NCI-H2107 (cell line): ENCODE measurements at places on chromosomes 4 and X.

DNA sequence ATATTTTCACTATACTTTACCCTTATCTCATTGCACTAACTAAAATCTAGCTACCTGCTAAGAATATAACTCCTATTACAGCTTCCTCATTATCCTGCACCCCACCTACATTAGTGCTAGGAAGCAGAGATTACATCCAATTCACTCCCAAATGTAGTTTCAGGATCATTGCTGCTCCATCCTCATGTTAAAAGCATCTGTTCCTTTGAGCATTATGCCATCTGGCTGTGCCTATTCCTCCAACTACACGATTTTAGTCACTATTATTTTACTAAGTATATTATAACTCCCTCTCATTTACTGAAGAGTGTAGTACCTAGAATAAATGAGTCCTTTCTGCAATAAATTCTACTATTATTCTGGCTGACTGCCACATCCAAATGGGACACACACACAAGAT, 1586.9 kb downstream of the TECRL start:
- no peak for DNase-seq

- no peak for DNase-seq
Measured at GRCh38 chr4:37769391-37769989, 57.0 kb upstream of the PGM2 start.

- no peak for DNase-seq
Measured at GRCh38 chrX:43166874-43167273, 388.9 kb upstream of the PPP1R2C start.

GRCh38 chrX:30643313-30643821, 9.9 kb upstream of the GK start:
- DNase-seq: no peak

DNA sequence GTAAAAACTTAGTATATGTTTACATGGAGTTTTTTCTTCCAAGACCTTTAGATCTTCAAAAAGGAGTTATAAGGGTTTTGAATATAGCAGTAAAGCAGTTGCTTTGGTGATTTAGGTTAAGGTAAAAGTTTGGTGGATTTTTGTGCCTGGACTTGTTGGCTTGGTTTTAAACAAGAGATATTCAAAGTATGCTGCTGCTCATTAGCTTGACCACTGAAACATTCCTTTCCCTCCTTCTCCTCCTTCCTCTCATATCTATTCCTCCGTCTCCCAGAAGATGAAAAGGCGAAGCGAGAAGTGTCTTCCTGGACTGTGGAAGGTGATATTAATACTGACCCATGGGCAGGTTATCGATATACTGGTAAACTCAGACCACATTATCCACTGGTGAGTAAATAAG, 38.4 kb downstream of the METAP1 start:
- DNase-seq: no peak

GRCh38 chr4:188987011-188987410, 847.8 kb downstream of the TRIML1 start:
- DNase-seq: no peak

- DNase-seq: no peak
Measured at GRCh38 chr4:148874331-148874730, 432.1 kb upstream of the NR3C2 start.

- no peak for DNase-seq
Measured at GRCh38 chr4:151866592-151866918, 105.7 kb upstream of the GATB start.

DNA sequence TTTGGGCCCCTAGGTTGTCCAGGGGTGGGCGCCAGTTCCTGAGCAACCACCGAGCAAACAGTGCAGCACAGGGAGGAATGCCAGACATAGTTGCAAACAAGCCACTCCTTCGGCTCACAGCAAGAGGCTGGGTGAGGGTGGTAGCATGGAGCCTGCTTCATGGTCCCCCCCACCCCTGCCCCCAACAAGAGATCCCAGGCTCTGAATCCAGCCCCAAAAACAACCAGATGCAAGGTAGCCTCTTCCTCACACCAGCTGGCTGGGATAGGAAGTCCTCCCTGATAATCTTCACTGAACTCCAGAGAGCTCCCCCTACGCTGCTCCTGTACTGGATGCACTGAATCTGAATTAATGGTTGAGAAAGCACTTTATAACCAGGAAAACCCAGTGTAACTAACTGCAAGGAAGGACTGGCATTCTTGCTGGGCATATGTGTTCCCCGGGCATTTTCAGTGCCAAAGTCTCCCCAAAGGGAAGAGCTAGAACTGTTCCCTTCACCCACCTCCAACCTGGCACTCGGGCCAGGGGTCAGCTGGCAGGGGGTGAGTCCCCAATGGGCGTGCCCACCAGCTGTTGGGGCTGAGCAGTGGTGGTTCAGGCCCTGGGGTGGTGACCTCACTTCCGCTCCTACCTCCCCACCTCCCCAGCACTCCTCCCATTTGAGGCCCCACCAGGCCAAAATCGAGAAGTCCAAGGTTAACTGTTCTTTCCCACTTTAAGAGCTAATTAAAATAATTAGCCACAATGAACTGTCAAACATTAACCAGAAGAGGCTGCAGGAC, 1.5 kb downstream of the ELF4 start:
- no peak for DNase-seq

GRCh38 chr4:98544141-98544817, 114.1 kb downstream of the TSPAN5 start:
- DNase-seq: no peak

- no peak for DNase-seq
Measured at GRCh38 chr4:20627866-20628265, 72.4 kb upstream of the PACRGL start.

DNA sequence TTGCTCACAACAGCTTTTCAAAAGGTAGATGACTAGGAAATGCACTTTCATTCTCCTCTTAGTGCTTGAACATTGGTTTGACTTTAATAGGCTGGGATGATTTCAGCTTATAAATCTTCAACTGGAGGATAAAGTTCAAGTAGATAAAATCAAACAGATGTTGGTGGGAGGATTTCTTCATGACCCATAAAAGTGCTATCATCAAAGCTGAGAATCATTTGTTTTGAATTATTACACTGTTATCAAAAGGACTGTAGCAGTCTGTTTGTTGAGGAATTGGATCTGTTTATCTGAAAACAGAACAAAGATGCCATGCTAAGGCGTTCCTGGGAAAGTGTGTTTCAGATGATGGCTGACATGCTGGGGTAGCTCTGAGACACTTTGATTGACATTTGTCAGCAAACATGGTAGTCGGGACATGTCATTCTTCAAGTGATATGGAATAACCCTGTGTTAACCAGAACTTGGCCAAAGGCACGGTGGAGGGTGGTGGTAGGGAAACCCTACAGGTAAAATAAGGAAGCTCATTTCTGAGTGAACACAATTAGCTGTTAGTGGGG, 304.0 kb upstream of the PITX2 start:
- DNase-seq: no peak

GRCh38 chr4:30208731-30209435, 511.3 kb upstream of the PCDH7 start:
- DNase-seq: no peak

GRCh38 chrX:50606300-50606950, 135.8 kb upstream of the DGKK start:
- DNase-seq: peak; percentile 5

GRCh38 chrX:31057691-31058090, 14.2 kb downstream of the FTHL17 start:
- DNase-seq: no peak

GRCh38 chr4:120348521-120348920, 281.9 kb upstream of the MAD2L1 start:
- DNase-seq: no peak

DNA sequence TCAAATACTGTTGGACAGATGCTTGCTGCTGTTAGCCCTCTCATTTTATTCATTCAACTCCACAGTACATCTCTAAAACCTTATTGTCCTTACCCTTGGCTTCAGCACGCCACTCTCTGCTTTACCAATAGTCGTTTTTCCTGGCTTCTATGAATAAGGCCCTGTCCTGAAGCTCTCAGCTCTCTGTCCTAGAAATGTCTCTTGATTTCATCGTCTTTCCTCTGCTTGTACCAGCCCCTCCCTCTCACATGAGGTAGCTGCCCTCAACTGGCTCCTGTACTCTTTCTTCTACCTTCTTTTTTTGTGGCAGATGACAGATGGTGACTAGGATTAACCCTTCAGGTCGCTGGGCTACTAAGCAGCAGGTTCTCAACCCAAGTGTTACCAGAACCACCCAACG, 11.4 kb downstream of the ADGRA3 start:
- no peak for DNase-seq

DNA sequence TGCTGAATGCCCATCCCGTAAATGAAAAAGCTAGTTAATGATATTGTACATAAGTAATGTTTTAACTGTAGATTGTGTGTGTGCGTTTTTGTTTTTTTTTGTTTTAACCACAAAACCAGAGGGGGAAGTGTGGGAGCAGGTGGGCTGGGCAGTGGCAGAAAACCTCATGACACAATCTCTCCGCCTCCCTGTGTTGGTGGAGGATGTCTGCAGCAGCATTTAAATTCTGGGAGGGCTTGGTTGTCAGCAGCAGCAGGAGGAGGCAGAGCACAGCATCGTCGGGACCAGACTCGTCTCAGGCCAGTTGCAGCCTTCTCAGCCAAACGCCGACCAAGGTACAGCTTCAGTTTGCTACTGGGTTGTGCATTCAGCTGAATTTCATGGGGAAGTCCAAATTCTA, at the start of gene SPP1:
Gene SPP1, plus strand, starts transcription at position 249 of the 400 bp plus-strand sequence. CDS start 1,182 bp downstream, outside the sequence.
- DNase-seq: no peak

DNA sequence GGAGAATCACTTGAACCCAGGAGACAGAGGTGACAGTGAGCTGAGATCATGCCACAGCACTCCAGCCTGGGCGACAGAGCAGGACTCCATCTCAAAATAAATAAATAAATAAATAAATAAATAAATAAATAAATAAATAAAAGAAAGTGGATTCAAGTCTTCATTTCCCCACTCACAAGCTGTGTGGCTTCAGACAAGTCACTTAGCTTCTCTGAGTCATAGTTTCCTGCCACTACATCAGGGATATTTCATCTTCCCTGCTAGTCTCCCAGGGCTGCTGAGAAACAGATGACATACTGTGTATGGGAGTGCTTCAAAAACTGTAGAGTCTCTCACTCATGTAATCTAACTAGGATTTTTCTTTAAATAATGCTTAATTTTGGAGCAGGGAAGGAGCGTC, 37.2 kb downstream of the TBC1D9 start:
- no peak for DNase-seq

- DNase-seq: no peak
Measured at GRCh38 chrX:32370456-32371205, 840.7 kb downstream of the DMD start.

- no peak for DNase-seq
Measured at GRCh38 chr4:38094419-38094818, 134.2 kb downstream of the PTTG2 start.

DNA sequence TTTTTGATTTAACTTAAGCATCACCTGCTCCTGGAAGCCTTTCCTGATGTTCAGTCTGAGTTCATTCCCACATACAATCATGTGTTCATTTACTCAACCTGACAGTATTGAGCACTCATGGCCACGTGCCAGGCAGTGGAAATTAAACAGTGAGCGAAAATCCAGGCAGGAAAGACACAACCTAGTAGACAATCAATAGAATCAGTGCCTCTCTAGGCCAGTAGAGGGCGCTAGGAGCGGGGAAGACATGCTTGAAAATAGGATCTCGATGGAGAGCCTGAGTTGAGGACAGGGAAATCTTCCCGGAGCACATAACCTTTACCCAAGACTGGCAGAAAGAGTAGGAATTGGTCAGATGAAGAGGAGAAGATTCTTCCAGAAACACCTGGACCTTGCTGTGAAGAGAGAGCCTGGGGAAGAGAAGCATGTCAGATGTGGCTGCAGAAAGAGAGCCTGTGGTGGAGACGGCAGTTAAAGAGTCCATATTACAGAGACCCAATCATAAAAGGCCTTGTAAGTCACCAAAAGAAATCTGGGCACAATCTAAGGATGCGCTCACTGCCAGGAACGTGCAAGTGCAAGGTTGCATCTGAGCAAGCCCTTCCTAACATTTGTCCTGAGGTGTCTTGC, 103.5 kb downstream of the LDB2 start:
- DNase-seq: no peak

GRCh38 chr4:54290980-54291379, 61.9 kb downstream of the PDGFRA start:
- DNase-seq: no peak

- no peak for DNase-seq
Measured at GRCh38 chr4:158613046-158613445, 58.6 kb downstream of the C4orf46 start.

GRCh38 chr4:55781812-55782211, 37.8 kb upstream of the EXOC1L start:
- no peak for DNase-seq

DNA sequence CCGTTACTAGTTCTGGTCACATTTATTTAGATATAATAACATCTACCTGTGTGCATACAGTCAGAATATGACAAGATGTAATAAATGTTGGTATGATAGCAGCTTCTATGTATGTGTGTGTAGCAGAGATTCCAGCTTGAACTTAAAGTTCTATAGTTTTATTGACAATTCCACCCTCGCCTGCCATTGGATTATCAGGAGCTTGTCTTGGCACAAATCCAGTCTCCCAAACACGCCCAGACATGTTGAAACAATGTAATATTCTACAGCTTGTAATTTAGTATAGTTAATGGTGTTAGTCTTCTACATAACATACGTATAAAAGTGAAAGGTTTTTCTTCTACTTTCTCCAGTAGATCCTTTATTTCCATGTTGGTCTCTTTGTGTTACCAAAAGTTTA, 44.4 kb downstream of the BBS12 start:
- no peak for DNase-seq

- no peak for DNase-seq
Measured at GRCh38 chr4:141348125-141348524, 127.4 kb downstream of the ZNF330 start.

DNA sequence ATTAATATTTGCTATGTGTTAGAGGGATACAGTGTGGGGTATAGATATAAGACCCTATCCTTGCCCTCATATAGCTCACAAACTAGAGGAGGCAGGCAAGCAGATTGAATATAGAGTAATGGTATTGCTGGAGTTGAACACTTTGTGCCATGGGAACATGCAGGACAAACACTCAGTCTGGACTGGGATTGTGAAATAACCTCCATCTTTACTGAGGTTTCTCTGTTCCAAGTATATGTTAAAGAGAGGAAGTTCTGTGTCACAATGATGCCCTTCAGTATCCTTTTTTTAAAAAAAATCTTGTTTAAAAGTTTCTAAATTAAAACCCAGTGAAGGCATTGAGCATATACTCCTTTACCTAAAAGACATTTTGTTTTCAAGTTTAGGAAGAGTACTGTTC, 8.7 kb downstream of the FABP2 start:
- no peak for DNase-seq

- DNase-seq: no peak
Measured at GRCh38 chr4:3044870-3045819, 29.2 kb downstream of the HTT-AS start.

- DNase-seq: peak; percentile 21
Measured at GRCh38 chrX:56564164-56564885, 898 bp downstream of the UBQLN2 start.

- no peak for DNase-seq
Measured at GRCh38 chrX:114798907-114799306, 215.0 kb downstream of the HTR2C start.

- no peak for DNase-seq
Measured at GRCh38 chrX:154013614-154014360, 5.9 kb downstream of the IRAK1 start.

DNA sequence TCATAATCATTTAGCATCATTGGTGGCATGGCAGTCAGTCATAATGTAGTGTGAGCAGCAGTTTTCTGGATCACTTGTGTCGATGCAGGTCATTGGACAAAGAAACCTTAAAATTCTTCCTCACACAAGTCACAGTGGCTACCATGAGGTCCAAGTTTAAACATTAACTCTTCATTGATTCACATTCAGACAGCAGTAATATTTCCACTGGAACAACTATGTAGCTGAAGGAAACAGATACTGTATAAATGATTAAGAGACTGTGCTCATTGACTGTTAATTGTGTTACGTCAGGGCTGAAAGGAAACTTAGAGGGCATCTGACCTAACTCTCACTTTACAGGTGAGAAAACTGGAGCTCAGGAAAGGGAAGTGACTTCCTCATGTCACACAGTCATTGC, 261.8 kb downstream of the KLHL13 start:
- no peak for DNase-seq
